Hematopoietic multipotent progenitor cell treated with erythropoietin and hydrocortisone succinate and interleukin-3 and kit ligand, for 17 days (in vitro differentiated cells): ENCODE measurements at places on chromosomes 6 and 20.

- DNase-seq: no peak
These were observed 308.3 kb upstream of the FOXQ1 start for GRCh38 chr6:1003394-1004160.

- DNase-seq: no peak
These were observed 5.1 kb downstream of the DEF6 start for GRCh38 chr6:35302604-35303241.

DNA sequence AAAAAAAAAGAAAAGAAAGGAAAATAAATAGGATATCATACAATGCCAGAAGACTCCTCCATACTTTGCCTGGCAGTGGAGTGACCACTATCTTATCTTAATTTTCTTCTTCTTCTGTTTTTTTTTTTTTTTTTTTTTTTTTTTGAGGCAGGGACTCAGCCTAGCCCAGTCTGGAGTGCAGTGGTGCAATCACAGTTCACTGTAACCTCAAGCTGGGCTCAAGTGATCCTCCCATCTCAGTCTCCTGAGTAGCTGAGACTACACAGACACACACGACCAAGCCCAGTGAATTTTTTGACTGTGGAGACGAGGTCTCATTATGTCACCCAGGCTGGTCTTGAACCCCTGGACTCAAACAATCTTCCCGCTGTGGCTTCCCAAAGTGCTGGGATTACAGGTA lies 17.1 kb upstream of the MMP9 start:
- no peak for DNase-seq

- no peak for DNase-seq
These were observed 45.9 kb upstream of the CSE1L start for GRCh38 chr20:48999890-49000870.

DNA sequence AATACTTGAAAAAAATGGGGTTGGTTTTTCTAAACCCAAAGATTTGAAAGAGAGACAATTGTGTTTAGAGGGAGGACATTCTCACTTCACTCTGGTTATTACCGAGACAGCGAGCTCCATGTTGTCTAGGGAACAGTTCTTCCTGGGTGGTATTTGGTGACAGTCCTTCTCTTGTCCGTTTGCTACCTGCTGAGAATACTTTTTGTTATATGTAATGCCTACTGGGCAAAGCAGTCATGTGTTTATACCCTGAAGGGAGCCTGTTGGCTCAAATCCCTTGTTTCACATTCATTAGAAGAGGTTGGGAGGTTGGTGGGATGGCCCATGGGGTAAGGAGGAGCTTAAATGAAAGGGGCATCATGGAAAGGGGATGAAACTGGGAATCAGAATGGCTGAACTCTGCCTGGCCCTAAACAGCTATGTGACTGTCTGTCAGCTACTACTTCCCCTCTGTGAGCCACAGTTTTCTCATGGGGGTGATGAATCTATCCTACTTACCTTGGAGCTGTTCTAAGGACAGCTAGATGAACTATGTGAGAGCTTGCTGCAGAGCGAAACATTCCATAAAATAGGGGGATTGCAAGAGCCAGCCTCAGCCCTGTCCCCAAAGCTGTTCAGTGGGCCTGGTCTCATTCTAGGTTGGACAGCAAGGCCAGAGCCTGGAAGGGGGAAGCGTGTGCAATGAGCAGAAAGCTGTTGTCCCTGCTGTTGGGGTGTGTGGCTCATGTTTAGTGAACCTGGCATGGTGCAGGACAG lies 43.5 kb downstream of the FNDC1 start:
- no peak for DNase-seq

DNA sequence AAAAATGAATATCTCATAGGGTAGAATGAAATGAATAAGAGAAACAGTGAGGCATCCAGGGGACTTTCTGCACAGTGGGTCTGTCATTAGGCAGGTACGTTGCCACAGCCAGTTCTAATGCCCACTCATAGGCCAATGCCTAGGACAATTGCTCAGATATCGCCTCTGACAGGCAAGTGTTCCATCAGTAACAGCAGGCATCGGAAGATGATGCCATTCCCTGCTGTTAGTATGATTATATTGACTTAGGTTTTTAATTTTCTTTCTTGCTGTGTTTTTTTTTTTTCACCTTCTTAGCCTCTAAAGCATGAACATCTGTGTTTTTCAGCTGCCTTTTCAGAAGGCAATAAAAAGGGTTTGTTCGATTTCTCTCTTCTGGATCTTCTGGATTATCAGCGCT lies 90.7 kb downstream of the PRL start:
- no peak for DNase-seq

DNA sequence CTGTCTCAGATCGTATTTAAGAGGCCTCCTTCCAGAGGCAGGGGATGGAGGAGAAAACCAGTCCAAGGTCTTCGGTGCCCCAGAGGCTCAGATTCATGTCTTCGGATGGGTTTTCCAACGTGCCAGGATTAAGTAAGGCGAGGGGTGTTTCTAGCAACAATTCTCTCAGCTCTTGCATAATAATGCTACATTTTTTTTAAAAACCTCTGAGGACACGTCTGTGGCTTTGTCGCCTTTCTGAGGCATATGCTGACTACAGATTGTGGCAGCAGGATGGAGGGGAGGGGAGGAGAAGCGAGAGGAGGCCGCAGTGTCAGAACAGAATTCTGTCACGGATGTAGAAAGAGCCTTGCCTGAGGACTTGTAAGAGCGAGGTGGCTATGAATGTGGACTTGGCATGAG lies 17.7 kb upstream of the CCDC167 start:
- no peak for DNase-seq

- no peak for DNase-seq
These were observed 54.7 kb downstream of the YTHDF1 start for GRCh38 chr20:63161176-63161651.

DNA sequence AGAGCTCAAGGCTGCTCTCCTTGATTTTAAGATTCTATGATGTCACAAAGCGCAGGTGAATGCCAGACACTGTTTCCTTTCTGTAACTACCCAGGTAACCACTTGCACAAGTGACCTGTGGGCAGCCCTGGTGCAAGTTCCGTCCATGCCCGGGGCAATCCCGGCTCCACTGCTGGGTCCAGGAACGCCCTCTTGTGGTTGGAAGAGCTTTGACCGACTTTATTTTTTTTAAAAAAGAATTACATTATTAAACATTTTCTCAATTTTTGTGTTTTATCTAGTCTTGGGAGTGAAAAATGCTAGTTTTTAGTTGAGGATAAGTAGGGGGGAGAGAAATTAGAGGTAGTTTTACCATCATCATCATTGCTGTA lies 695.2 kb downstream of the QKI start:
- no peak for DNase-seq

DNA sequence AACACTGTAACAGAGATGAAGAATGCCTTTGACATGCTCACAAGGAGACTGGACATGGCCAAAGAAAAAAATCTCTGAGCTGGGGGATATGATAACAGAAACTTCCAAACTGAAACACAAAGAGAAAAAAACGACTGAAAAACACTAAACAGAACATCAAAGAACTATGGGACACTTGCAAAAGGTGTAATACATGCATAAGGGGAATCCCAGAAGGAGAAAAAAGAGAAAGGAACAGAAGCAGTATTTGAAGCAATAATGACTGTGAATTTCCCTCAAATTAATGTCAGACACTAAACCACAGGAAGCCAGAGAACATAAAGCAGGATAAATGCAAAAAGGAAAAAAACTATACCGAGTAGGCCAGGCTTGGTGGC lies 117.4 kb upstream of the ARID1B start:
- no peak for DNase-seq

DNA sequence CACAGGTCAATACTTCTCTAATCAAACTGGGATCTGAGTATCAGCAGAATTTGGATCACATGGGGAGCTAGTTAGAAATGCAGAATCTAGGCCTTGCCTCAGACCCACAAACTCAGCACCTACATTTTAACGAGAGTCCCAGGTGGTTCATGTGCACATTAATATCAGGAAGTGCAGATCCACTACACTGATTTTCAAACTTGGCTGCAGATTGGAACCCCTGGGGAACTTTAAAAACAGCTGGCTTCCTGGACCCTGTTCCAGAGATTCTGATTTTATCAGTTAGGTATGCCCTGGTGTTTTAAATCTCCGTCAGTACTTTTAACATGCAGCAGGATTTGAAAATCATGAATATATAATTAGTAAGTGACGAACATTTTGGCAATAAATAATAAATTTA lies 1.9 kb upstream of the CST8 start:
- DNase-seq: no peak

GRCh38 chr20:57374931-57375651 lies 16.1 kb upstream of the RBM38 start:
- no peak for DNase-seq

DNA sequence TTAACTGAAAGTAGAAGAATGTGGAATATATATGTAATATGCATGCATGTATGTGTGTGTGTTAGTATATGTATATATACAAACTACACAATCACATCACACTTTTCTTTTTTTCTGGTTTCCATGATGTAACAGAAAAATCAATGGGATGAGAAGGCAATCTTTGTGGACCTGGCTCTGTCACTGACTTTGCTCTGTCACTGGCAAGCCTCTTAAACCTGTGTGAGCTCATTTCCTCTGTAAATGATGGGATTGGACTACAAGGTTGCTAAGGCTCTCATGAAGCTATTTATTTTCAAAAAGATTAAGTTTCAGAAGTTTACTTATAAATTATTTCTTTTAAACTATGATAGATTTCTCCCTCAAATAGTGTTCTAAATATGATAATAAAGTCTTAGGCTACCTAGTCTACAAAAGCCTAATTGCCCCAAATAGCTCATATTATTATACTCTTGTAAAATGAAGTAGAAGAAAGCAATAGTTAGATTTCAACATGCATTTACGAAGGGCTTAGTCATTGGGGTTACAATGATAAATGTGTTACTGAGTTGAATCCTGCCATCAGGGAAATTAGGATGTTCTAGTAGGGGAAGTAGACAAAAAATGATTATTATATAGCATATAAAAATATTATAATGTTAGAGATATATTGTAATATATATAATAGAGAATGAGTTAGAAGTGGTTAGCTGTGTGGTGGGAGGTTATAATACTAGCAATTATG lies 129.3 kb downstream of the AFG1L start:
- no peak for DNase-seq

DNA sequence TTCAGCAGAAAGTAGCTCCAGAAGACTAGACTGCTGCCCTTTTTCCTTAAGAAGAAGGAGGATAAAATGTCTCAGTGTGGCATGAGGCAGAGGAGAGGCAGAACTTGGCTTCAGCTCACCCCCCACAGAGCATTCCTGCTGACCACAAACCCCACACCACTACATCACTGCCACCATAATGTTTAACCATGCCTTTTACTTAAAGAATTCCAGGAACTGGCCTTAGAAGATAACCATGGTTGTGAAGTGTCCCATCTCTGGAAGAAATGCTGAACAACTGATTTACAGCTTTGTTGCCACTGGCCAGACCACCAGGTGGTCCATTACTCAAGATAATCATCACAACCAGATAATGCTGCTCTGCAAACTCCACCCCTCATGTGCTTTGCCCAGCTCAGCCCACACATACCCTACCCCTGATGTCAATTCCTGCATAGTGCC lies 154.1 kb downstream of the CD24 start:
- DNase-seq: no peak

GRCh38 chr6:28709478-28710349 lies 184.0 kb downstream of the GPX5 start:
- no peak for DNase-seq

- DNase-seq: no peak
These were observed 60.4 kb downstream of the DOK5 start for GRCh38 chr20:54535746-54536145.

- no peak for DNase-seq
These were observed 273.9 kb downstream of the RFPL4B start for GRCh38 chr6:112620812-112621569.

DNA sequence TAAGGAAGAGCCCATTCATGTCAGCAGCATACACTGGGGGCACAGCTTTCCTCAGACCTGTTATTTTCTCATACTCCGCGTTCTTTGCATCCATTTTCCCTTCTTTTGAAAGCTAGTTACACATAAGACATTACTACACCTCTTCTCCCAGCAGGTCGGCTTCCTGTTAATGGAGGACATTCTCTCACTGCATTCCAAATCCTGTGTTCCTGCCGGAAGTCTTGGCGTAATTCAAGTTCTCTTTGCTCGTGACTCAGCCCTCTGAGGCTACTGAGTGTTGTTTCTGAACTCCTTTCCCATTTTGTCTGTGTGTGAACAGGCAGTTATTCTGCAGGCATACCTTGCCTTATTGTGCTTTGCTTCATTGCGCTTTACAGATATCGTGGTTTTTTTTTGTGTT lies 97.5 kb upstream of the ZBTB24 start:
- DNase-seq: no peak

DNA sequence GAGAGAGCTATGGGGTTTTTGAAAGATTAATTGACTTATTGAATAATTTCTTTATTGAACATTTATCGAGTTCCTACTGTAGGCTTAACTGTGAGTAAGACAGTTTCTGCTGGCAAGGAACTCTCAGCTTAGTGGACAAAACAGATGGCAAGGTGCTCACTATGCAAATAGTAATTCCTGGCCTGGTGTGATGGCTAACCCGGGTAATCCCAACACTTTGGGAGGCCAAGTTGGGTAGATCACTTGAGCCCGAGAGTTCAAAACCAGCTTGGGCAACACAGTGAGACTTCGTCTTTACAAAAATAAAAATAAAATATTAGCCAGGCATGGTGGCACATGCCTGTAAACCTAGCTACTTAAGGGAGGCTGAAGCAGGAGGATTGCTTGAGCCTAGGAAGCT lies 13.5 kb upstream of the TGM2 start:
- DNase-seq: no peak

GRCh38 chr6:164216368-164216767 lies 801.9 kb downstream of the QKI start:
- DNase-seq: no peak

DNA sequence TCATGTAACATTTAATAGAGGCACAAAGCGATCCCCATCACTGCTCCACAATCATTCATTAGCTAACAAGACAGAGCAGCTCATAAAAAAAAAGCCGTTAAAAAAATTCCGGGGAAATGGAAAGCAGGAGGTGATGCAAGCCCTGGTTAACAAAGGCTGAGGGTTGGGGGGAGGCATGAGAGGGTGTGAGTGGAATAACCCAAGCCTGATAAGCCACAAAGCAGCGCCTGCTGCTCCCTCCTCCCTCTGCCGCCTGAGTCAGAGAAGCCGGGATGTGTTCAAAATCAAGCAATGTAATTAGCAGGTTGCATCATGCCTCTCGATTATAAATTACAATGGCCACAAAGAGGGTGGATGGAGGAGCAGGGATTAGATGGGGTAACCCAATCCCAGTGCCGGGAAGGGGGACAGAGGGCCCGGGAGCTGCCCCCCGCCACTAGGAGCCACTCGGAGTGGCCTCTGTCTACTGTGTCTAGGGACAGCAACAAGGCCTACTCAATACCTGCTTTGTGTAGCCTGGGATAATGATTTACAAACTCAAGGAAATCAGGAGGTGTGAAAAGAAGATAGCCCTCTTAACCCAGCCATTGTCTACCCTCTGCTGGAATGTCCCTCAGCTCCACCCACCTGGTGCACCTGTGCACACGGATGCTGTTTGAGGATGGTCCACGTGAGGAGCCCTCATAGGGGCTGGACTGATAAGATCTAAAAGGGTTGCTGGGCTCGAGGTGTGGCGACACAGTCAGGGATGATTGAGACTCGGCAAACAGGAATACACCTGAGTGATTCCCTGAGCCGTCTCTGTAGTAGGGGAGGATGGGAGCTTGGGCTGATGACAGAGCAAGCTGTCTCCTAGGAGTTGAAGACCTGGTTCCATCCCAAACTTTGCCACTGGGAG lies 156.9 kb downstream of the VEGFA start:
- DNase-seq: peak; percentile 49
